ENCODE measurements at places on chromosomes 2 and 18.

DNA sequence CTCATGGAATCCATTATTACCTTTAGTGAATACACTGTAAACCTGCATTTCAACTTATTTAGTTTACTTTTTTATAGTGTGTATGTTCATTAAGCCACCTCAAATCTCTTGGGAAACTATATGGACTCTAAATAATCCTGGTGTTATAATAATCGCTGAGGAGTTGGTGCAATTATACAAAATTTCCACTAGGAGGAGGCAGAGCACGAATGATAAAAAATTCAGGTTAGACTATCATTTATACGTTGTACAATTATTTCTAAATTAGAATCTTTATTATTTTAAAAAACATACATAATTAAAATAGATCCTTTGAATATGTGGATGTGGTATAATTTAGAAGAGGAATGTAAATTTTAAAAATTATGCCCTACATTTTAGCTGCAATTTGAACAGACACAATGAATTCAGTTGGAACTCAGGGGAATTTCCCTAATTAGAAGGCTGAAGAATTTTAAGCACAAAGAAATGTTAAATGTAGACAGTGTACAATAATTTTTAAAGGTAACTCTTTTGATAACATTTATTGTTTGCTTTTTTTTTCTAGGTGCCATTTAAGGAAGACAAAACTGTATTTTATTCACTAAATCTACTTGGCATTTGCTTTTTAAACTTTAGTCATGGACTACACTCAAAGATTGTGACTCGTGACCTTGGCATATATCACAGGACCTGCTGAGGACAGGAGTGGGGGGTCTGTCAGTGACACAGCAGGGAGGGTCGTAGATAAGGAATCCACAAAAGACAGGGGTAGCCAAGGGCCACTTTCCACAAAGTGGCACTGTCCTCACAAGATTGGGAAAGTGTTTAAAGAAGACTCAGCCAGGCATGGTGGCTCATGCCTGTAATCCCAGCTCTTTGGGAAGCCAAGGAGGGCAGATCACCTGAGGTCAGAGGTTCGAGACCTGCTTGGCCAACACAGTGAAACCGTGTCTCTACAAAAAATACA, 45.5 kb downstream of the RAB12 start:
- DNase-seq = no peak

DNA sequence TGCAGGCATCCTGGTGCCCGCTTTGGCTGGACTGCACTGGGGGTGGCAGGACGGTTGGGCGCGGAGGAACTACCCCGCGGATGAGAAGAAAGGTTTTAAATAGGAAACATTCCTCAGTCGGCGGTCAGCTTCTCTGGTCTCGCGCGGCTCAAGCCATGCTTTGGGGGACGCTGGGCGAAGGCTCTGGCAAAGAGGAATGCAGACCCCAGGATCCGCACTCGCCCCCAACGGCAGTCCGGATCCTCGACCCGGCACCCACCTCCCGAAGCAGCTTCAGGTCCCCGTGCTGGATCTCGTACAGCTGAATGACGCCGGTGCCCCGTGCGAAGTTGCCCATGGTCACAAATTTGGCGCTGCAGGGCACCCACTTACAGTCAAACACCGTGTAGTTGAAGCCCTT, 686 bp upstream of the PNO1 start:
- no peak for DNase-seq

GRCh38 chr2:240619506-240620148, 5.7 kb upstream of the GPR35 start:
- no peak for DNase-seq

DNA sequence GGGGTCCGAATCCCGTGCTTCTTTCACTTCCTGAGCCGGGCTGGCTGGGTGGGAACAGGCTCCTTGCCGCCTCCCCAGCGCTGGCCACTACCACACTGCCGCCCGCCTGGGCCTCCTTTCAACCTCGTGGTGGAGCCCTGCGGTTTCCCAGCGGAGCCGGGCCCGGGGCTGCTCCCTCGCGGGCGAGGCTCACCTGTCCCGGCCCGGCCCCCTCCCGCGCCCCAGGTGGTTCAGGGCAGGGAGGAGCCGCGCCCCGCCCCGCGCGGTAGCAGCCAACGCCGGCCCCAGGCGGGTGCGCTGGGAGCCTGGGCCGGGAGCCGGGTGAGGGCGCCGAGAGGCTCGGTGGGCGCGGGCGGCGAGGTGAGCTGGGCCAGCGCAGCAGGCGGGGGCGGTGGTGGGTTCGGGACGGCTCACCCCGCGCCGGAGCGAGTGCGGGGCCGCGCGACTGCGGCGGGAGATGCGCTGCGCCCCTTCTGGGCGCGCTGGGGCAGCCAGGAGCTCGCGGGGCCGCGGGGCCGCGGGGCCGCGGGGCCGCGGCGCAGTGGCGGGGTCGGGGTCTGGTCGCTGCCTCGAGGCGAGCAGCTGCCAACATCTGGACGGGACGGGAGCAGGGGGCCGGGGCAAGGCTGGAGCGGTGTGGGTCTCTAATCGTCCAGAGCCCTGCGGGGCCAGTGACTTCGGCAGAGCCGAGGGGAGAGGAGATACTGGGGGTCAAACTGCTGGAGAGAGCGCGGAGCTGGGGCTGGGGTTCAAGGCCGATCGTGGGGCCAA, at the start of gene LYPD6B:
TSS of gene LYPD6B (plus strand) at position 258 of the 771 bp plus-strand sequence. CDS start 92,250 bp downstream, outside the sequence.
- DNase-seq = no peak

GRCh38 chr2:3626812-3627499, 31.0 kb upstream of the ALLC start:
- no peak for DNase-seq

DNA sequence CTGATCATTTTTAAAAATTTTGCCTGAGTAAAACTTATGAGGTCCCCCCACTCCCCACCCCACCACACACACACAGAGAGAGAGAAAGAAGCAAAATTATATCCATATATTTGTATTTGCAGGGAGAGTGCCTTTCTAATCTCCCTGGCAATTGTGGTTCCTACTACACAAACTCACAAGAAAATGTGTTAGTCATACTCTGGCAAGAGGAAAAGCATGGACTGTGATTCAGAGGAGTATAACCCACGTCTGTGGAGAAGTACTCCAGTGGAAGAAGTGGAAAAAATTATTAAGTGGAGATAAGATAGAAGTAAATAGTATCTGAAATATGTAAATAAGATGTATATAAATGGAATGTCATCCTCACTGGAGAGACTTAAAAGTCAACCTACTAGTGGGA, 114.0 kb downstream of the DSEL start:
- DNase-seq = no peak
